ENCODE measurements at places on chromosomes 2 and 18.
A peak's percentile ranks its signal among the peaks of the same experiment; 100 is the strongest.

- DNase-seq: no peak
Measured at GRCh38 chr2:238655974-238656722, 191.7 kb upstream of the TWIST2 start.

- DNase-seq: no peak
Measured at GRCh38 chr2:223747392-223748042, 89.9 kb downstream of the AP1S3 start.

DNA sequence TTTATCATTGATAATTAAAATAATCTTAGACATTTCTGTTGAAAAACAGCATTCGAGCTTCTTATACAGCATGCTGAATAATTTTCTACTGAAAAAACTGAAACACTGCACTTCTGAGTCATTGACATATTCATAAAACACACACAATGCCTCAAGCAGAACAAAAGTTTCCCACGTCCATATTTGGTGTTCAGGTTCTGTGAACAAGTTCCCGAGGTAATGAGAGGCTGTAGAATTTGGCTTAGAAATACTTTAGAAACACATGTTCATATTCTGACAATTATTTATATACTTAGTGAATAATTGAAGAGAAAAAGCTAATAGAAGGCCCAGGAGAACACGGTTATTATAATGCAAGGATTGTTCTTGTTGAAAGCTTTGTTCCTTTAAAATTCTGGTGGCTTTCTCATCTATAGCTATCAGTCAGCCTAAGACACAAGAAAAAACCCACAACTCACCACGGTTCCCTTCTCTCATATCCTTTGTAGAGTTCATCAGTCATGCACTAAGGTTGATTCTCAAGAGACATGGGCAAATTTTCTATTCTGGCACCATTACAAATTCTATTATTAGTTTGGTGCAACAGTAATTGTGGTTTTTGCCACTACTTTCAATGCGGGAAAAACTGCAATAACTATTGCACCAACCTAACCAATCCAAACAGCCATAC lies 194.4 kb downstream of the TMX3 start:
- peak; percentile 28 for DNase-seq

DNA sequence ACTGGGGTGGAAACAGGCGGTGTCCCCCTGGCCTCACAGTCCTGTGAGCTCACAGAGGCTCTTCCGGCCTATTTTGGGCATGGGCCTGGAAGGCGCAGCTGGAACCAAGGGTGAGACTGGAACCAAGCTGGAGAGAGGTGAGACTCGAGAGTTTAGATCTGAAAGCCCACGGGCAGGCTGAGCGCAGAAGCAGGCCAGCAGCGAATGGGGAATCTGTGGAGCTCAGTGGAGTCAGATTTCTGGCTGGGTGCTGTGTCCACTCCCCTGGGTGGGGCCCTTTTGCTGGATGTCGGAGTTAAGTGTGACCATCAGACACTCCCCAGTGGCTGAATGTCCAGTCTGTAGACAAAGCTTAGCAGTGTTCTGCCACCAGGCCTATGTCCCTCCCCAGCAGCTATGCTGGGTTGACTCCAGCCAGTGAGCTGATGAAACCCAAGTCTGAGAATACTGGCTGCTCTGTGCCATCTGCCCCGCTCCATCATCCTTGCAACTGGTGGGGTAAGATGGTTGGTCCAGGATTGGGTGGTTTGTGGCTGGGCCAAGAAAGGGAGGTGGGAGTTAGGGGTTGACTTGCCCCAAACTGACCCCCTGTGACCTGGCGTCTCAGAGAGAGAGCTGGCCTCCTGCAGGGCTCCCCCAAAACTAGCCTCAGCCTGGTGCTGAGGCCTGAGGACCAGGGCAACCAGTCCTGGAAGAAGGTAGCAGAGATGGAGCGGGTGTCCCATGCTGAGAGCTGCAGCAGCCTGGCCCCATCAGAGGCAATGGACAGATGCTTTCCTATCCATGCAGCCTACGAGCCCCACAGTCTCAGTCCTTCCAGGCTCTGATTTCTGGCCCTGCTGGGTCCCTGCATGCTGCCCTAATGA lies 34.4 kb downstream of the CYP26B1 start:
- no peak for DNase-seq

DNA sequence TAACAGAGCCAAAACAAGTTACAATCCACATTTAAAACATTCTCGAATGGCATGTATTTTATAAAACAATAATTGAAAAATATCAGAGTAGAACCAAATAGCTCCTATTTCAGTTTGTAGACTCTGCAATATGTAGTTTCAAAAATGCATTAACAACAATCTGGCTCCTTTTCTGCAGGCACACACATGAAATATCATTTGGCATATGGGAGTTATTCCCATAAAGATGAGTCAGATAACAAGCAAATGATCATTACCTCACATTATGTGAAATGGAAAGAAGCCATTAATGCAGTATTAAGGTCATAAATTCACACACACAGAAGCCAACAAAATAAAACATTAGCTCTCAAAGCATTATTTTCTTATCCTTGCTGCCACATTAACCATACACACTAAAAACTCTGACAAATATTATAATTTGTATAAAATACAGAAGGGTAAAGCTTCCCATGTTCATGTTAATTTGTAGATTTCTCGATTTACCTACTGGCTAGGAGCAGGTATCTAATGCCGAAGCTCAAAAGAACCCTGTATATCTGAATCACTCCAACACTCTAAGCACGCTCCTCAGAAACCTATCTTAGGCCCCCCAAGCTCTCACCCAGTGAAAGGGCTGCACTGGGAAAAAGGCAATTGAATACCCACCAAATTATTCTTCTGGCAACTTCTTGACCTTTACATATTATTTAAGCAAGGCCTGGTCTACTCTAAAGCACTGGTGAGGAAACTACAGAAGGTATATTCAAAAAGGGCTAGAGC lies 13.8 kb downstream of the NBAS start:
- no peak for DNase-seq

DNA sequence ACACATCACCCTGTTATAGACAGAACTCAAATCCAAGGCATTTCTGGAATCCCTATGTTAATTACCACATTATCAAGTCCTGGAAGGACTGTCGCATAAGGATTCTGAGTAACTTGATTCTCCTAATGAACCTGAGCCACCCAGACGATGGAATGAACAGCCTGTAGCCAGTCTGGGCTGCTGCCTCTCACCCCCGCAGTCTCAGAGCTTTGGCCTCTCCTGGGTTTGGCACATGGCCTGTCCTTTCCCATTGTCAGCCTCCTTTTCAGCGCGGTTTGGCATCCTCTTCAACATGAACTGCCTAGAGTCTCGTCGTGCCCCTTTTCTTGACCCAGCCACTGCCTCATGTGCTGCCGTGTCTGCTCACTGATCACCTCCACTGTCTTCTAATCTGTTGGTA lies 147.6 kb downstream of the SLC8A1 start:
- DNase-seq: no peak

- DNase-seq: no peak
Measured at GRCh38 chr2:62844311-62845090, 139.0 kb downstream of the EHBP1 start.

- DNase-seq: no peak
Measured at GRCh38 chr2:25177211-25177611, 8.8 kb upstream of the POMC start.

DNA sequence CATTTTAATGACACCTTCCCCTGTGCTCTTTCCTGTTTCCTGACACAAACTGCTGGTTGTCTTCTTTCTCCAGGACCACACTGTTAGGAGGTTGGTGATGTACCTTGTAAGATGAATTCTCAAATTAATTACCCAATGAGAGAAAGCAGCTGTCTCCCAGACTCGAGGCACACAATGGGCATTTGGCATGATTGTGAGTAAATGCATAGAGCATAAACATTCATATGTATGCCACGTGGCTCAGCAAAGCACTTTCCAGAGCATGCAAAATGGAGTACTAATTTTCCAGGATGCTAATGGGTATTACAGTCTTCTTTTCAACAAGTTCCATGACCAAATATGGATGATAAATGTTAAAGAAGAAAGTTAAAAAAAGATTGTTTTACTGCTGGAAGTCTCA lies 235.2 kb upstream of the KLHL29 start:
- DNase-seq: no peak

GRCh38 chr2:205364261-205364660 lies 318.0 kb upstream of the NRP2 start:
- DNase-seq: peak; percentile 56

DNA sequence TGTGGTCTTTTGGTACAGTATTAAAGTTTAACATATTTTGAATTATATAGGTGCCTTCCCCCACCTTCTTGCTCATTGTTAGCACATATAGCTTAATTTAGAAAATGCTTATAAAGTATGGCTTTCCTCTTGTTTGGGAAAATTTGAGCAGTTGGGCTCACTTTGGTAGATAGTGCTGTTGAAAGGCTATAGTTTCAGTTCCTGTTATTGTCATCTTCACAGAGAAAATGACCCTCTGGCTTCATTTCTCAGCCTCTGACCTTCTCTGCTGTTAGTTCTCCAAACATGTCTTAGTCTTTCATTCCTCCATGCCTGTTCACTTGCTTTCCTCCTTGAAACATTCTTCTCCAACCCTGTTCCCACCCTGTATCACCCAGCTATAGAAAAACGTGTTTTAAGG lies 200.6 kb downstream of the WDR7 start:
- DNase-seq: no peak

DNA sequence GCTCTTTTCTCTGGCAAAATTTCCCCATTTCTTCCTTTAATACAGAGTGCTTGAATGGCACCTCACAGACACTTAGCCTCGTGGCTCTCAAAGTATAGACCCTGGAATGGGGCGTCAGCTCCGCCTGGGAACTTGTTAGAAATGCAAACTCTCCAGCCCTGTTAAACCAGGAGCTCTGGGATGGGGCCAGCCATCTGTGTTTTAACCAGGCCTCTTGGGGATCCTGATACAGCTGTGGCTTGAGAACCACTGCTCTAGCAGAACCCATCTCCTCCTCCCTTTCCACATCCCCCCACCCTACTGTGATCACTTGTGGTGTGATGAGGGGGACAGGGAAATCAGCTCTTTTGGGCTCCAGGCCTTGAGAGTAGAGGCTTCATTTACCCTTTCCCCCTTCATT lies 15.9 kb downstream of the LTBP1 start:
- DNase-seq: no peak

GRCh38 chr2:217573571-217573970 lies 429.2 kb downstream of the TNS1 start:
- DNase-seq: no peak

GRCh38 chr18:73645160-73645715 lies 502.4 kb downstream of the FBXO15 start:
- DNase-seq: no peak

DNA sequence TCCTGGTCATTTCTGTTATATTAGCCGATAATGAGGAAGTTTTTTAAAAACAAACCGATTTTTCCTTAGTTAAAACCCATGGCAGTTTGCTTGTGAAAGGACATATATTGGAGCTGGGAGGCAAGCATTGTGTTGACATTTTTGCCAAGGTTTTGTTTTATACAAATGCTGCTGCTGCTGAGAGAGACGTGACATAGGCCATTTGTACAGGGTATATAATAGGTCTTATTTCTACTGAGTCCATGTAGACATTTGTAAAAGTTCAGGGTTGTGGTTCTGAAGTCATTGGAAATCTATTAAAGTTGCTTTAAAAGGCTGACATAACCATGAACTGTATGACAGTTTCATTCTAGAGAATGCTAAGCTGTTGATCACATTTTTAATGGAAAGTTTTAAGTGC lies 424.0 kb upstream of the FANCL start:
- DNase-seq: no peak

DNA sequence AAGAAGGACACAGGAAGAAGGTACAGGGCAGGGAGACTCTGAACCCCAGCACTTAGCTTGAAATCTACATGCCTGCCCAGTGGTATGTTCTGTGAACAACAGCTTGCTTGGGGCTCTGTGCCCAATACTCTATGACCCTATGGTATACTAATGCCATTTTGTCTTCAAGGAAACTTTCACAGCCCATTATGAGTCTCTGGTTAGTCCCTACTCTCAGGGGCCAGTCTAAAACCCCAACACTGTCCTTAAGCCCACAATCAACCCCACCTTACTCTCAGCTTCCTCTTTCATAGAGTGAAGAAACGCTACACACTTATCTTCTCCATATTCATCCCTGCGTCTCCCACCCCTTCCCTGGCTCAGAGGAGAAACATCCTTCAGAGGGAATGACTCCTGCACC lies 16.0 kb downstream of the NEB start:
- DNase-seq: no peak

GRCh38 chr2:1972422-1972821 lies 228.1 kb upstream of the PXDN start:
- no peak for DNase-seq

DNA sequence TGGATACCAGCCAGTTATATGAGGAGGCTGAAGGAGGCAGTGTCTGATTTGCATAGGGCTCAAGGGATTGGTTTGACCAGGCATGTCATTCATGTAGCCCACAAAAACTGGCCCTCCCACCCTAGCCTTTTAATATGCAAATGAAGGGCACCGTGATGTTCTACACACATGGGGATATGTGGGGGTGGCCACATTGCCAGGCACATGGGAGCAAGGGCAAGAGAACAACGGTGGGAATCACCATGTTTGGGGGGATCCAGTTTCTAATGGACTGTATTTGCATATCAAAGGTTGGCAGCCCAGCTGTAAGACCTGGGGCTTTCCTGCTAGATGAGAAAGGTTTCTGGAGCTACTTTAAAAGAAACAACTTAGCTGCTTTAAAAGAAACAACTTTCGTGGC lies 65.1 kb upstream of the SLC25A52 start:
- DNase-seq: peak; percentile 46

GRCh38 chr18:38602341-38602740 lies 1036.7 kb upstream of the CELF4 start:
- no peak for DNase-seq

- DNase-seq: no peak
Measured at GRCh38 chr2:132980304-132980703, 310.3 kb upstream of the LYPD1 start.

DNA sequence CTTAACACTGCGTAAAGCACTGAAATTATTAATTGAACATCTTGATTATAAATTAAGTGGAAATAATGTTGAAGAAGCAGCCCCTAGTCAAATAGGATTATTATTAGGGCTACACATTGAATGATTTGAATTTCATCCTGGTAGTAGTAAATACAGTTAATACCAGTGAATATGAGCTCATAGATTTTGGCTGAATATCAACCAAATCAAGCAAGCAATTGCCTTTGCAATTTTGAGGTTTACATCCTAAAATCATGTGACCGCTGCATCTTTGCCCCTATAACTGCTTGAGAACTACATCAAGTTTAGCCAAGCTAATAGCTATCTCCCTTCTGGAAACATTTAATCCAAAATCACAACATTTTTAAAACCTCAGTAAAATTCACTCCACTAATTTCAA lies 801.2 kb upstream of the PIK3C3 start:
- no peak for DNase-seq

DNA sequence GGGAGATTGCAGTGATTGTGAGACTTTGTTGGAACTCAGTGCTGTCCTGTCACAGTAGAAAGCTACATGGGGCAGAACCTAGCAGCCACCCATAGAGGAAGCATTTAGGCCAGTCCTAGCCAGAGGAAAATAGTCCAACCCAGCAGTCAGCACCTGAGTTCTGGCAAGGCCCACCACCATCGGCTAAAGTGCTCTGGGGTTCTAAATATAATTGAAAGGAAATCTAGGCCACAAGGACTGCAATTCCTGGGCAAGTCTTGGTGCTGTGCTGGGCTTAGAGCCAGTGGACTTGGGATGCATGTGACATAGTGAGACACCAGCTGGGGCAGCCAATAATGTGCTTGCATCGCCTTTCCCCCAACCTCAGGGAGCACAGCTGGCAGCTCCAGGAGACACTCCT lies 28.9 kb upstream of the ACTR2 start:
- DNase-seq: no peak

GRCh38 chr2:241607162-241607885 lies 29.6 kb downstream of the THAP4 start:
- DNase-seq: no peak

All from HAP-1 (cell line).